Activated T-cell treated with anti-CD3 and anti-CD28 coated beads, Interleukin-2, amount 50 U/mL, for 24 hours (primary cell): ENCODE measurements at places on chromosomes 6 and 20.

DNA sequence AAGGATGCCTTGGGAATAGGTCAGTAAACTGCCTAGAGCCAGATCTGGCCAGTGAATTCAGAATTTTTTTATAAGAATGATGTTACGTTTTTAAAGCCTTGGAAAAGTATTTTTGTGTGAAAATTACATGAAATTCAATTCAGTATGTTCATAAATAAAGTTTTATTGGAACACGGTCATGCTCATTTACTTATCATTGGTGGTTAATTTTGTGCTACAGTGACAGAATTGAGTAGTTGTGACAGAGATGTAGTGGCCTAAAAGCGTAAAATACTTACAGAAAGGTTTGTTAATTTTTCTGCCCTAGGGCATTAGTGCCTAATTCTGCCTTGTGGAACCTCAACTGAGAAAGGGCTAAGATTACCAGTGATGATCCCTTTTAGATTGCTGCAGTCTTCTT lies 28.2 kb downstream of the ZFAND3 start:
- DNase-seq: no peak

- no peak for DNase-seq
Observed at GRCh38 chr6:112413780-112414179, 66.7 kb downstream of the RFPL4B start.

DNA sequence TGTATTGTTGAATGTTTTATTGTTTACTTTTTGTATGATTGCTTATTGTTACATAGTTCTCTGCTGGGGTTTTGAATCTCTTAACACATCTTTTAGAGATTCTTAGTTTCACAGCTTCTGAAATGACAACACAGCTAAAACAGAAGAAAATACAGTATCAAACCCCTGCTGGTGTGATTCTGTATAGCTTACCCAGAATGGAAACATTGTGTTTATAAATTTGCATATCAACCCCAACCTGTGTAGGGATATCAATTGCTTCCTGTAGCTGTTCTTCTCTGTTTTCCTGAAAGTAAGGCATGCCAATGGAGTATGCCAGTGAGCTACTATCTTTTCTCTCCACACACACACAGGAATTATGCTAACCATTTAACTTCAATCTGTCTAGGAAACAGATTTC lies 64.3 kb upstream of the ID4 start:
- DNase-seq: no peak

DNA sequence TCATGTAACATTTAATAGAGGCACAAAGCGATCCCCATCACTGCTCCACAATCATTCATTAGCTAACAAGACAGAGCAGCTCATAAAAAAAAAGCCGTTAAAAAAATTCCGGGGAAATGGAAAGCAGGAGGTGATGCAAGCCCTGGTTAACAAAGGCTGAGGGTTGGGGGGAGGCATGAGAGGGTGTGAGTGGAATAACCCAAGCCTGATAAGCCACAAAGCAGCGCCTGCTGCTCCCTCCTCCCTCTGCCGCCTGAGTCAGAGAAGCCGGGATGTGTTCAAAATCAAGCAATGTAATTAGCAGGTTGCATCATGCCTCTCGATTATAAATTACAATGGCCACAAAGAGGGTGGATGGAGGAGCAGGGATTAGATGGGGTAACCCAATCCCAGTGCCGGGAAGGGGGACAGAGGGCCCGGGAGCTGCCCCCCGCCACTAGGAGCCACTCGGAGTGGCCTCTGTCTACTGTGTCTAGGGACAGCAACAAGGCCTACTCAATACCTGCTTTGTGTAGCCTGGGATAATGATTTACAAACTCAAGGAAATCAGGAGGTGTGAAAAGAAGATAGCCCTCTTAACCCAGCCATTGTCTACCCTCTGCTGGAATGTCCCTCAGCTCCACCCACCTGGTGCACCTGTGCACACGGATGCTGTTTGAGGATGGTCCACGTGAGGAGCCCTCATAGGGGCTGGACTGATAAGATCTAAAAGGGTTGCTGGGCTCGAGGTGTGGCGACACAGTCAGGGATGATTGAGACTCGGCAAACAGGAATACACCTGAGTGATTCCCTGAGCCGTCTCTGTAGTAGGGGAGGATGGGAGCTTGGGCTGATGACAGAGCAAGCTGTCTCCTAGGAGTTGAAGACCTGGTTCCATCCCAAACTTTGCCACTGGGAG lies 156.9 kb downstream of the VEGFA start:
- DNase-seq: no peak

- DNase-seq: no peak
Observed at GRCh38 chr6:97864366-97864765, 581.4 kb upstream of the MMS22L start.

GRCh38 chr6:113380591-113380990 lies 476.6 kb upstream of the MARCKS start:
- no peak for DNase-seq

- no peak for DNase-seq
Observed at GRCh38 chr6:156029286-156029985, 573.8 kb upstream of the NOX3 start.

DNA sequence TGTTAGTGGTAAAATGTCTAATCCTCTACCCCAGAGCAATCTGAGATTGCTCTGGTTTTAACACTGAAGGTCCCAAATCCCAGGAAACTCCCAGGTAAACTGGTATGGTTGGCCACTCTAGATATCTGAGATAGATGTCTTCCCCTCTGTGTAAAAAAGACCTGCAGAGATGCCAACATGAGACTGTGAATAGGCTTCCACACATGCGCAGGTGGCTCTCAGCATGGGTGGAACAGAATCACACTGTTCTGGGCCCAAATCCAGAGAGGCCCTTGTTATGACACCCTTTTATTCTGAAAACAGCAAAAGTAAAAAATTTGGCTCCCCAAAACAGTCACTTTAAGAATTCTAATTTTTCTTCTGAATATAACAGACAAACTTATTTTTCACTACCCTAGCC lies 88.7 kb upstream of the BMP5 start:
- DNase-seq: no peak

DNA sequence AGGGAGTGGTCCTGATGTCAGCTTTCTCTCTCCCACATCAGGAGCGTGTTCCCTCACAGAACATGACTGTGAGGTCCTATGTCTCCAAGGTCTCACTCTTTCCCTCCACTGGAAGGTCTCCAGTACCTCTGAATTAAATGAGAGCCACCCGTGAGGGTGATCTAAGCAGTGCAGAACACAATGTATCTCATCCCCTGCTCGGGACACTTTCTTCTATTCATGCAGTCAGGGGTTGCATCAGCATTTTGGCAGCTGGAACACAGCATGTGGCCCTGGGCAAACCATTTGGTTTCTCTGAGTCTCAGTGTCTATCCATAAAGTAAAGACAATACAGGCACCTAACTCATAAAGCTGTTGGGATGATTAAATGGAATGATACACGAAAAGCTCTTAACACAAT lies 34.2 kb downstream of the MAFB start:
- DNase-seq: no peak

DNA sequence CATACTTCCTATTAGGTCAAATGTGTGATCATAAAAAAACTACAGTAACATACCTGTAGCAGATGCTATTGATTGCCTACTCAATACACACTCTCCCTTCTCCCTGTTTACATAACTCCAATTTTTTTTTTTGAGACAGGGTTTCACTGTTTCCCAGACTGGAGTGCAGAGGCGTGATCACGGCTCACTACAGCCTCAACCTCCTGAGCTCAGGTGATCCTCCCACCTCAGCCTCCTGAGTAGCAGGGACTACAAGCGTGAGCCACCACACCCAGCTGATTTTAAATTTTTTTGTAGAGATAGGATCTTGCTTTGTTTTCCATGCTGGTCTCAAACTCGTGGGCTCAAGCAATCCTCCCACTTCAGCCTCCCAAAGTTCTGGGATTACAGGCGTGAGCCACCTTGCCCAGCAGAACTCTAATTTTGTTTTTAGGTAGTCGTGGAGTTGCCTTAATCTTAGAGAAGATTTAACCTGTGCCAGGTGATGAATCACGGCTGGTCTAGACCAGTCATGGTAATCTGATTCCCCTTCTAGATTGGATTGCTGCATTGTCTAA lies 14.0 kb upstream of the KIF3B start:
- no peak for DNase-seq

- no peak for DNase-seq
Observed at GRCh38 chr6:105308840-105309239, 94.0 kb downstream of the PREP start.

- no peak for DNase-seq
Observed at GRCh38 chr20:11337361-11338130, 580.1 kb upstream of the BTBD3 start.

DNA sequence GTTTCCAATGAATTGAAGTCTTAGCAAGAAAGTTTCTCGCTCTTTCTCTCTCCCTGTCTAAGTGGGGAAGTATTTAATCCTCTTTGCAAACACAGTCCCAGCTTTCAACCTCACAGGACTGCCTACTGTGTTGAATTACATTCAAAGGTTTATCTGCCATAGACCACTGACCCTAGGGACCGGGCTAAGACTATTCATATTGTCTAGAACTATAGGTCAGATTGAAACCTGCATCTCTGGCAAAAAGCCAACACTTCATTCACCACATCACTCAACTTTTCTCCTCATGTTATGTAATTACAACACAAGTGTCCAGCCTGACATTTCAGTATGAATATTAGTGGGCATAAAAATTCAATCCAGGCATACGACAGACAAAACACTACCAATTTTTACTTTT lies 314.7 kb upstream of the RSPO3 start:
- no peak for DNase-seq

DNA sequence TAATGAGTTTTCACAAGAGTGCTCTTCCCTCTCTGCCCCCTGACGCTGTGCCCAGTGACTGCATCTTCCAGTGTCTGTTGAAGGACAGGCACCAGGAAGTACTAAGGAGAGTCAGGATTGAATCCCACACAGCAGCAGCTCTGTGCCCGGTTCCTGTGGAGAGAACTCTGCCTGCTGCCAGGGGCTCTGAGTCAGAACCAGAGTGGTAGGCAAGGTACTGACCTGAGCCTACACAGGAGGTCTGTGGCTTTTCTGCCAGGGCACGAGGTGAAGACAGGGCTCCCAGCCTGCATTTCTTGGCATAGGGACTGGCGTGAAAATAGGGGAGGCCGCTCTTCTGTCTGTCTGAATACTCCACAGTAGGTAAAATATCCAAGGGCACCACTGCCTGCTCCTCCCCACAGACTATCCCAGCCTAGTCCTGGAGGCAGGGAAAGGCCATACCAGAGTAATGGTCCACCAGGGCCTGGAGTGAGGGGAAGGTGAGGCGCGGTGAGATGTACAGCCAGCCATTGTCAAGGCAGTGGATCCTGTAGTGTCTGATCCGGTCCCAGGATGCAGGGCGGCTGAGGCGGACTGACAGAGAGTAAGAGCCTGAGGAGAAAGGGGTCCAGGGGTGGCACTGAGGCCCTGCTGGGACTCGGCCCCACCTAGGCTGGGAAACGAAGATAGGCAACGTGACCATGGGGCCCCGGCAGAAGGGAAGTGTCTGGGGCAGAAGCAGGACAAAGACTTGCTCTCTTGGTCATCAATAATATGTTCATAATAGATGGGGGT lies 9.4 kb downstream of the RAB5IF start:
- DNase-seq: no peak

GRCh38 chr20:9492067-9492466 lies 22.3 kb upstream of the LAMP5 start:
- DNase-seq: no peak

GRCh38 chr6:87870556-87870955 lies 168.5 kb upstream of the AKIRIN2 start:
- DNase-seq: no peak

DNA sequence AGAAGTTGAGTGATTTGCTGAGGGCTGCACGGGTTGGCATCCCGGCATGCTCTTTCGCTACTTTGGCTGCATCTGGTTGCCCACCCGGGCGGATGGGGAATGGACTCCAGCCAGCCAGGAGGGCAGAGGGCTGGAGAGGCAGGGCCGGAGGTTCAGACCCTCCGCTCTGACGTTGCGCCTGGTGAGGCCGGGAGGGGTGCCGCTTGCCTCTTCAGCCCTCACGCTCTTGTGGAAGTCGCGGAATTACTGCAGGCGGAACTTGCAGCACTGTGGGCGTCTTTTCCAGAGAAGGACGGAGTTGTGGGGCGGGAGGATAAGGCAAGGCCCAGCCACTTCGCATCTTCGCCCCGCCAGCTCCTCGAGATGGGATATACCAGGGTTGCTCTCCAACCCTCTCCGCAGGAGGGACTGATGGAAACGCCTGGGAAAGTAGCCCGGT lies 656 bp downstream of the RTEL1 start:
- no peak for DNase-seq

GRCh38 chr6:134517145-134517658 lies 199.3 kb upstream of the SGK1 start:
- no peak for DNase-seq

- DNase-seq: no peak
Observed at GRCh38 chr6:110800839-110801196, 14.5 kb downstream of the CDK19 start.
